AML-193 (cell line): ENCODE measurements at places on chromosomes 6 and 20.

DNA sequence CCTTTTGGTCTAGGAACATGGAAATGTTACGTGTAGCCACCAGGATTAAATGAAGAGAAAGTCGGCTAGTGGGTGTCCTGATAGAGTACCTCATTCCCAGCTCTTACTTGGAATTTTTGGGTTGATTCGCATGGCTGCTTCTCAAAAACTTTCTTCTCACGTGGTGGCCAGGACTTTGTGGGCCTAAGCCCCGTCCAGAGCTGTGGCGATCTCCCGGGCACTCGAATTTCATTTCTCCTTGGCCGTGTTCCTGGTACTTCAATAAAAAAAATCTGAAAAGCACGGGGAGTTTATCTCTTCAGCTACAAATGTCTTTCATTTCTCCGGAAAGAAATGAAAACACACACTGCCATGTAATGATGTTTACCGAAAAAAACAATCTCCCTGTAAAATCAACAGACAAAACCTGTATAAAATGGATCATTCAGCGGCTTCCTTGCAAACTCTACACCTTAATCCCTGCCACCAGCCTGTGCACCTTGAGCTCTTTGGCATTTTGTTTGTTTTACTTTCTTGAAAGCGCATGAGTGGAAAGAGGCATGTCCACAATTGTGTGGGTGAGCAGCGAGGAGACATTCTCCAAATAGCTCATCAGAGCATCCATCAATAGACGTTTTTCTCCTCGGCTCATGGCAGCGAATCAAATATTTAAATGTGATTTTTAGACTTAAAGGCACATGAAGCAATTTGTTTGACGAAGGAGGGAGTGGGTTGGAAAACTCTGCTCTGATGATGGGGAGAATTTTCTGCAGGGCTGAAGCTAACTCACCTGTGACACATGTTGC is 173.1 kb downstream of the TFAP2C start:
- no peak for DNase-seq

- DNase-seq, result no peak
Observed at GRCh38 chr6:72894091-72894490, 272.2 kb downstream of the KCNQ5 start.

DNA sequence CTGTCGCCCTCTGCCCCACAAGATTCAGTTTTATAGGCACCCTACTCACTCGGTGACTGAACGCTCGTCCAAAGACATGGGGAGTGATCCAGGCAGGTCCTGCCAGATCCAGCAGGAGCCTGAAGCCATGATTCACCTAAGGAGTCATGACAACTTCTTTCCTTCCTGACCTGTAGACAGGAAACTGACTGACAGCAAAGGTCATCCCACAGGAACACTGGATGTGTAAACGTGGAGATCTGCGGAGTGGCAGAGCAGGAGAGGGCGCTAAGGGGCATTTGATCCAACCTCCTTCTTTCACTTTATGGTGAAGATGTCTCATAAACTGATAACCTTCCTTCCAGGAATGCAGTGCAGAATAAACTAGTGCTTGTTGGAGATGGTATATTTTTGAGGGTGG is 192.2 kb downstream of the GJA10 start:
- DNase-seq, result no peak

- peak; percentile 62 for DNase-seq
Observed at GRCh38 chr20:64077876-64078551, 1.3 kb downstream of the RGS19 start.

- DNase-seq, result no peak
Observed at GRCh38 chr6:10266061-10266460, 148.8 kb downstream of the TFAP2A start.

GRCh38 chr6:119161438-119161837 is 83.0 kb upstream of the FAM184A start:
- no peak for DNase-seq

DNA sequence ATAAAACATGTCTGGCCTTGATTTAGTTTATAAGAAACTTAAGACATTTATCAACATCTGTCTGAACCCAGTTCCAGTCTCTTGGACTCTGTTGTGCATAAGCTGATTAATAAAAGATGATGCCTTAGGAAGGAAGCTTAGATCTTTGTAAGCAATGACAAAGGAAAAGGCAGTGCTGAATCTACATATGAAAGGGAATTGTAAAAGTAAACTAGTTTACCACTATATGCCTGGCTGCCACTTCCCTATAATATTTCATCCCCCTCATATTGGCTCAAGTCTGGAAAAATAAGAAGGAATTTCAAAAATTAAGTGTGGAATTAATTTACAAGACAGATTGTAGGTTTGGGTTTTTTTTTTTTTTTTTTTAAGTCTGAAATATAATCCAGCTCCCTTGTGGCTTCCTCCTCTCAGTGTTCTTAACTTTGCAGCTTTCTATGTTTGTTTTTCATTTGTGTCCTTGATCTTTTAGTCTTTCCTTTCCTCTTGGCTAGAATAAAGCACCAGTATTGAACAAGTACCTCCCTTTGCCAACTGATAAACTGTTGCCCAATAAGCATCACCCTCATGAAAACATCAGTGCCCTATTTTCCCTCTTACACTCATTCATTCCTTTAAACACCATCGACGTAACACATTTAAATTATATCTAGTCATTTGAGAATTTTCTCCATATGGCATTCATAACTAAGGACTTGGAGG is 146.7 kb upstream of the TBX18 start:
- DNase-seq, result no peak

DNA sequence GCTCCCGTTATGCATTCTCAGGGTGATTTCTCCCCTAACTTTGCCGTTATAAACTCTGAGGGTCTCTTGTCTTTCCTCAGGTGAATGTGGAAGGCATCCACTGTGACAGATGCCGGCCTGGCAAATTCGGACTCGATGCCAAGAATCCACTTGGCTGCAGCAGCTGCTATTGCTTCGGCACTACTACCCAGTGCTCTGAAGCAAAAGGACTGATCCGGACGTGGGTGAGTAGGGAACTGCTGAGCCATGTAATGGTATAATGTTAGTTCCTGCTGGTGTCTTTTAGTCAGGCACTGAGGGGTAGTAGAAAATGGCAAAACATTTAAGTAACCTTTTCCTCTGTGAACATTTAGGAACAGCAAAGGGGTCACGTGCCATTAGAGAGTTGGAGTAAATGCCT is 395.4 kb downstream of the ARHGAP18 start:
- DNase-seq, result no peak

GRCh38 chr20:1313236-1313964 is 15.5 kb downstream of the SDCBP2 start:
- DNase-seq, result no peak

GRCh38 chr6:170363255-170363654 is 56.7 kb downstream of the FAM120B start:
- no peak for DNase-seq

DNA sequence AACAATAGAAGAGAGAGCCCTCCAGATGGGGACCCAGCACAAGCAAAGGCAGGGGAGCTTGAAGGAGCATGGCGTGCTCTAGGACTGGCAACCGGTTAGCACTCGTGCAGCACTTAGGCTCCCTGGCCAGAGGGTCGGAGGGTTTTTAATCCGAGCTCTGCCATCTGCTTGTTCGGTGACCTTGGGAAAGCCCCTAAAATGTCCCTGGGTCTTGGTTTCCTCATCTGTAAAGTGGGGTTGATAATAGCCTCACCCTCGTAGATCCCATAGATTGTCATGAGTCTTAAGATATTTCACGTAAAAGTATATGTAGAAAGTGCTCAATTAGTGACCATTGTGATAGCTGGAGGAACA is 16.6 kb upstream of the HCK start:
- no peak for DNase-seq

DNA sequence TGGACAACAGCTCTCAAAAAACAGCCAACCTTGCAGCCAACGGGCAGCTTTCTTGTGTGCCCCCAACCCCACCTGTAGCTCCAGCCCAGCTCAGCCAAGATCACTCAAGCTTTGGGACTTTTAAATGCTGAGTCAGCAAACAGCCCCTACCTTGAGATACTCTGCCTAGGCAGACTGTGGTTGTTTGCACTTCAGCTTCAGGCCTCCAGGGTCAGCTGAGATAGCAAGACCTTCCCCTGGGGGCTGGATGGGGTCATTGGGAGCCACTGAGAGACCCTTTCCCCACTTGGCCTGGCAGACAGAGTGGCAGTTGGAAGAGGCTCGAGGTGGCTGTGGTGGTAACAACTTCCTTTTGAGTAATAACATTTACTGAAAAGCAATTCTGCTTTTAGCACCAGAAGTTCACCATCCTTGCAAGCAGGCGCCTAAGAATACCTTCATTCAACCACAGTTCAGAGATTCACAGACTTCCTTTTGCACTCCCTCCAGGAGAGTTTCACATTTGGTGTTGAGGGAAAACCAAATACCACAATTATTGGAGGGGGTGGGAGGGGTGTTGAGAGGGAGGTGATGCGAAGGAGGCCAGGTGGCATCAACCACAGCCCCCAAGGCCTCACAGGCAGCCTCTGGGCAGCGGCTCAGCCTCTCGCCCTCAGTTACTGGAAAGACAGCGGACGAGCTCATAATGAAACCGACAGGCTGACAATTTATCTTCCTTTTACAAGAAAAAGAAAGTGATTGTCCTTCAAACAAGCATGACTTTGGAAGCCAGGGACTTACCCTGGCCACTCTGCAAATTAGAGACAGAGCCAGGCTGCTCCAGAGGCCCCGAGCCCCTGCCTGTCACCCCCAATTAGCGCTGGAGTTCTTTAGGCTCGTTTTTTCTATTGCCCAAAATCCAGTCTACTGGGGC is 148.1 kb downstream of the CEBPB start:
- DNase-seq, result peak; percentile 91

- no peak for DNase-seq
Observed at GRCh38 chr6:93416571-93417420, 2.6 kb downstream of the EPHA7 start.

DNA sequence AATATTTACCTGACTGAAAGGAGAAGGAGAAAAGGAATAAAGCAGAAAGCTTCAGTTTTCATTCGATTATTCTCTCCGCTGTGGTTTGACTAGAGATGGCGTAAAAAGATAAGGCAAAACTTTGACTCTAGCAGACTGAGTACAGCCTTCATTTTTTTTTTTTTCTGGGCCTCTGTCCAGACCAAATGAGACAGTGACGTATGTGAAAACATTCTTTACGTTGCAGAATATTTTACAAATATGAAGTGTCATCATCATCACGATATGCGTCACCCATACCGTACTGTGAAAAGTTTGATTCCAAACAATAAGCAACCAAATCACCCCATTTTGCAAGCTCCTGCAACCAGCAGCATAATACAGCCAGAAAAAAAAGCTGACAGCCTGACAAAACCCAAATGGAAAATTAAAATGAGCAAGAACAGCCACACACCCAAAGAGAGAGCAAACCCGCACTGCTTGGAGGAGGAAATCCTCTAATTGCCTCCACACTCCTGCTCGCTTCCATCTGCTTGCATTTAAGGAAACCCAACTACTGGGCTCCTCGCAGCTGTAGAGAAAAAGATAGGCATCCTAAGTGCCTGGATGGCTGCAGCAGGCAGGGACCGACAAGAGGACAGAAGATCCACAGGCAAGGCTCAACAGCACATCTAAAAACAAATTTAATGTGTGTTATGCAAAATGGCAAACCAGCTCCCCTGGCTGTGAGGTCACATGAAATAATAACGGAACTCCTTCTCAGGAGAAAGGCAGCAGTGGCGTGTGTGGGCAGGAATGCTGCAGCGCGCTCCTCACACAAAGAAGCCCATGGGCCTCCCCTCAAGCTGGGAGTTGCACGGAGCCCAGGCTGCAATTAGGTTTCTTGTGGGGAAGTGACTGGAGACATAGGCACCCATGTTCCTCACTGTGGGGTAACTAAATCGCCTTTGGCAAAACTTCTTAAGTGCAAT is 113.1 kb downstream of the FYN start:
- DNase-seq, result no peak

DNA sequence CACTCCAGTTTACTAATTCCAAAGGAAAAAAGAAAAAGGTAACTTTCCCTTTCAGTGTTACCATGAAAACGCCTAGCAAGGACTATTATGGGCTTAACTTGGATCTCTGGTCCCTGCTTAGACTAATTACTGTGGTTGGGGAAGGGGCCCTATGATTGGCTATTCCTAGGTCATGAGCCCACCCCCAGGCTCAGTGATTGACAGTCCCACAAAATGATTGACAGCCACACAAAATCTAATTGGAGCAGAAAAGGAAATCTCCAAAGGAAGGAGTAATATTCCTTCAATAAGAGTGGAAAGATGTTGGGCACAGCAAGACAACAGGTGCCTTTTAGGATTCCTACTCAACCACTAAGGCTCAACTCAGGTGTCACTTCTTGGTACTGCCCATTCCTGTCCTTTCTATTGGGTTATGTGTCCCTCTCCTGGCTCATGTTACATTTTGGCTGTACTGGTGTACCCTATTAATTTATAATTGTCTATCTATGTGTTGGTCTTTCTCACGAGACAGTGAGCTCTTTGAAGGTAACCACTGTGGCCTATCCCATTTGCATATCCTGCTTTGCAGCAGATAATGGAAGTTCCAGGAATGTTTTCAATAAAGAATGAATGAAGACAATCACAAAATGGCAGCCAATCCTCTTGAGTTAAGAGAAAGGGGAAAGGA is 5.5 kb upstream of the UTRN start:
- DNase-seq, result no peak

DNA sequence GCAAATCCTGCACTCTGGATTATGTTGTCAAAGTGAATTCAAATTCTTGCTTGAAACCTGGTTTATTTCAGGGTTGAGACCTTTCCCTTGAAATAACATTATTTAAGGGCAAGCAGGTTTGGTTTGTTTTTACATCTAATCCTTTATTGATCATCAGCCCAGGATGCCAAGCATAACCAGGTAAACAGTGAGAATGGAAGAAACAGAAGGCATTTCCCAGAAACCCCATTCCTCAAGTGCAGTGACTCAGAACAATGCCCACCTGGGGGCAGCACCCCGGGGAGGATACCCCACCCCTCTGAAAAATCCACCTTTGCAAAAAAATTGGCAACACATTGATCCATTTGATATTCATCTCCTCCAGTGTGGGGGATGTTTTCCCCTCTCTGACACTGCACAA is 32.5 kb downstream of the POFUT1 start:
- DNase-seq, result no peak

- no peak for DNase-seq
Observed at GRCh38 chr6:99563056-99563723, 5.3 kb downstream of the CCNC start.

GRCh38 chr20:47181056-47181862 is 175.2 kb downstream of the ZMYND8 start:
- peak; percentile 9 for DNase-seq

DNA sequence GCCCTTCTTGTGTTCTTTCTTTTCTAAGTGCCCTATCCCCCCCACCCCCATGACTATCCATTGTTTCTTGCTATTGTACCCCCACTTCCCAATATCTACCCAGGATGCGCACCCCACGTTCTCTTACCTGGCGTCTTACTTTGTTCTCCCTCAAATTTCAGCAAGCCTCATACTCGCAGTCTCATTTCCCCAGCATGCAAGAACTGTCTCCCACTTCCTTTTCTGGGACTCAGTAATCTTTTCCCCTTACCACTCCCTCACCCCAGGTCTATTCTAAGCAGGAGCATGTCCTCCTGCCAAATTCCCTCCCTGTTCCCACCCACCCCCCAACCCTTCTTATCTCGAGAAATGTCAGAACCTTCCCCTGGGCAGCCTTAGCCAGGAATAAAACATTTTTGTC is 1.7 kb upstream of the EHMT2 start:
- no peak for DNase-seq
